ENCODE measurements at places on chromosomes 6 and 20.

- no peak for DNase-seq
Measured at GRCh38 chr6:33809594-33809993, 5.8 kb upstream of the MLN start.

DNA sequence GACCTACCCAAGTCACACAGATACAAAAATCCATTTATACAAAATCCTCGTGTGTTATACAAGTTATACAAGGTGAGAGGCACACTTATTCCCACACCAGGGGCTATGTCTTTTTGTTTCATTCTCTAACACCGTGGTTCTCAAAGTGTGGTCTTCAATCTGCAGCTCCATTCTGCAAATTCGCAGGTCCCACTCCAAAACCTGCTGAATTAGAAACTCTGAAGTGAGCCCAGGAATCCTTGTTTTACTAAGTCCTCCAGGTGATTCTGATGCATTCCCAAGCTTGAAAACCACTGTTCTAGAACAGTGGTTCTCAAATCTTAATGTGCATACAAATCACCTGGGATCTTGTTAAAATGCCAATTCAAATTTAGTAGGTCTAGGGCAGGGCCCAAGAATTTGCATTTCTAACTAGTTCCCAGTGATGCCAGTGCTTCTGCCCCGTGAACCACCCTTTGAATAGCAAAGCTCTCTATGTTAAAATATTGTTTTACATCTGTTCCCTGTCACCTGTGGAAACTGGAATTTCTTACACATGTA, 35.1 kb downstream of the LRFN2 start:
- no peak for DNase-seq

DNA sequence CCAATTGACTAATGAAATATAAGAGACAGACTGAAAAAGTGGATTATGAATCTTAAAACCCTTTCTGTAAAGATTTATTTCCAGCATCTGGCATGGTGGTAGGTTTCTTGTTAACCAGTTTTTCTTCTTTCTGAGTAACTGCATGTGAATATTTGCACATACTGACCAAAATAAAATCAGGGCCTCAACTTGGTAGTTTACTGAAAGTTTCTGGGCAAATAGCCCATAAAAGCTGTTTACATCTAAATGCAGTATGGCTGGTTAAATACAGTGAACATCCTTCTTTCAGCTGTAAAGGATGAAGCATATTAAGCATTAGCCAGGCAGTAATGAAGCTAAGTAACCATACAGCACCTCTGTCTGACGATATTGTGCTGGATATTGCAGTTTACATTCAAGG, 83.6 kb upstream of the EYS start:
- no peak for DNase-seq

DNA sequence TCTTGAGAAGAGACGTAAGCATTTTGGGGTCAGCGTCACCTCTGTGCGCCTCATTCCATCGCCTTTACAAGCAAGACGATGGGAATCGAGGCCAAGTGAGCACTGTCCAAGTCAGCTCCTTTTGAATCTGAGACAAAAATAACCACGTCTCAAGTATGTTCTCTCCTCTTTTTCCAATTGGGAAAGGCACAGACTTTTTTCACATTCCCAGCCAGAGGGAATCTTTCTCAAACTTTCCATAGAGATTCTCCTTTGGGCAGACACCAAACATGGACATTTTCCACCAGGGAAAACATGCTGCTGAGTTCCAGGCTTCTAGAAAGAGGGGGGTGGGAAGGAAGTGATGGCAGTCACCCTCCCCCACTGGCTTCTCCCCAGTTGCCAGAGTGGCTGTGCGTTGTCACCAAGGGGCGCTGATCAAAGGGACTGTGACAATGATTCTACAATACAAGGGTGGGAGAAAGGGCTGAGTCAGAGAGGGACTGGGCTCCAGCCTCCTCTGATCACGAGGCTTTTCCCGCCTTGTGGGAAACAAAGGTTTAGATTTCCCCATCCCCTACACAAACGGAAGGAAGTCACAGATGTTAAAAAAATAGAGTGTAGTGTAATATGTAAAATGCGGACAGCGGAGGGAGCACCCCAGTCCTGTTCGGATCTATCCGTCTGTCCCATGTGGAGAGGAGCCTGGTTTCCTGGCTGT, 281.9 kb upstream of the RNF24 start:
- DNase-seq: no peak

DNA sequence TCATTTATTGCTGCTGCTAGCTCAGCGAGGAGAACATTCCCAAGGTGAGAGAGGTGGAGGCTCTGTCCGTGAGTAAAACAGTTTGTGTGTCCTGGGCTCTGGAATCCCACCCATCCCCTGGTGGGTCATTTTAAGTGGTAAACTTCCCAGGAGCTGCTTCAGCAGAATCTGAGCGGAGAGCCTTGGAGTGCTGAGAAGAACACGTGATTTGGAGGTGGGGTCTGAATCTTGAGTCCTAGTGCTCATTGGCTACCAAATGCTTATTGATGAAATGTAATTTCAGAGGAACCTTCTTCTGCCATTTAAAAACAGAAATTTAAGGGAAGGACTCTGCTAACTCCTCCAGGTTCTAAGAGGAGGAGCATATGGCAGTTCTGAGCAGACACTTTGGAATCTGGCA, 132.4 kb downstream of the CDH26 start:
- no peak for DNase-seq

GRCh38 chr6:21367649-21368154, 225.8 kb upstream of the SOX4 start:
- no peak for DNase-seq

GRCh38 chr6:45430590-45431202, 53.0 kb upstream of the SUPT3H start:
- no peak for DNase-seq

- DNase-seq: no peak
Measured at GRCh38 chr6:157438611-157439111, 57.7 kb downstream of the ZDHHC14 start.

- DNase-seq: no peak
Measured at GRCh38 chr6:136511397-136511796, 38.8 kb downstream of the MAP7 start.

- DNase-seq: no peak
Measured at GRCh38 chr6:143197377-143197776, 136.7 kb downstream of the AIG1 start.

DNA sequence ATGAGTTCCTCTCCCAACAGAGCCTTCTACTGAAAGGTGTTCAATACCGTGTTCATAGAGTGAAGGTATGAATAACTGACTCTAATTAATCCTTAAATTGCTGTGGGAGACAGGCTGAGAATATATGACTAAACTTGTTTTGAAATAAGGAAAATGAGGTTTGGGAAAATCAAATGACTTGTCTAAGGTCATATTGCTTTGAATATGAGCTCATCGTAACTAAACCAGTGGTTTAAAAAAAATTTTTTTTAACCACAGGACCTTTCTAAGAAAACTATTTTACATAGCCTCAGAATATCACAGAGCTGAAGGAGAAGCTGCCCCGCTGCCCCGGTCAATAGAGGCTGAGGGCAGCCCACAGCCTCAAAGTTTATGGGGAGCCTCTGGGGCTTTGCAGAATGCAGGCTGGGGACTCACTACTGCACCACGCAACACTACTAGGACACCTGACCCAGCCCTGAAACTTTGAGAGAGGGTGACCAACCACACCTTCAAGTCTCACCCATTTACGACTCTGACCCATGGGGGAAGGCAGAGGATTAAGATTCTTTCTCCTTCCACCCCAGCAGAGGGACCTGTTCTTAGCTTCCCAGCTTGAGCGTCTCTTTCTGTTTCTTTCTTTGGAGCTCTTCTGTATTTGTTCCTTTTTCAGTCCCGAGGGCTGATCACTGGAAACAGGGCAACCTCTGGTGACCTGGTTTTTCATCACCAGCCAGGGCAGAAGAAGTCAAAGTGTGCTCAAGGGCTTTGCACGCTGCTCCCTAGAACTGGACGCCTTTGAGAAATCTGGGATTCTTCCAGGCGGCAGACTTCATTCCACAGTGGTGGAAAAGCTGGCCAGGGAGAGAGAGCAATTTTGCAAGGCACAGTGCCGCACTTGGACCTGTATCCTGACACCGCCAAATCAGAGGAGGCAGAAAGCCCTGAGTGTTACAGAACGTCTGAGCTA, 220.2 kb downstream of the ATXN1 start:
- no peak for DNase-seq

- DNase-seq: no peak
Measured at GRCh38 chr20:48149902-48150301, 364.6 kb upstream of the SULF2 start.

- no peak for DNase-seq
Measured at GRCh38 chr6:33095681-33096080, 19.9 kb downstream of the HLA-DPB1 start.

- DNase-seq: no peak
Measured at GRCh38 chr20:23782366-23782983, 31.7 kb upstream of the CST1 start.

DNA sequence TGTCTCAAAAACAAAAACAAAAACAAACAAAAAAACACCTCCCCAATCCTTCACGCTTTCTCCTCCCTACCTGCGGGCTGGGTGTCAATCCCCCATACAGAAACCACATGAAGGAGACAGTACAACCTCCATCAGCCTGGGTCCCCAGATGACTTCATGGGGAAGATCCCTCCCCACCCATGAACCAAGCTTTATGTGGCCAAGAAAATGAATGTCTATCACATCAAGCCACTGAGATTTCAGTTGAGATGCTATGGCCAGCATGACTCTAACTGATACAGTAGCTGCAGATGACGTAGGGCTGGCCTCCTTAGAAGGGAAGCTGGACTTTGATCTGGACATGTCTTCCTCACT, 21.2 kb upstream of the BNIP5 start:
- no peak for DNase-seq

- no peak for DNase-seq
Measured at GRCh38 chr6:2578767-2579166, 172.0 kb downstream of the MYLK4 start.

DNA sequence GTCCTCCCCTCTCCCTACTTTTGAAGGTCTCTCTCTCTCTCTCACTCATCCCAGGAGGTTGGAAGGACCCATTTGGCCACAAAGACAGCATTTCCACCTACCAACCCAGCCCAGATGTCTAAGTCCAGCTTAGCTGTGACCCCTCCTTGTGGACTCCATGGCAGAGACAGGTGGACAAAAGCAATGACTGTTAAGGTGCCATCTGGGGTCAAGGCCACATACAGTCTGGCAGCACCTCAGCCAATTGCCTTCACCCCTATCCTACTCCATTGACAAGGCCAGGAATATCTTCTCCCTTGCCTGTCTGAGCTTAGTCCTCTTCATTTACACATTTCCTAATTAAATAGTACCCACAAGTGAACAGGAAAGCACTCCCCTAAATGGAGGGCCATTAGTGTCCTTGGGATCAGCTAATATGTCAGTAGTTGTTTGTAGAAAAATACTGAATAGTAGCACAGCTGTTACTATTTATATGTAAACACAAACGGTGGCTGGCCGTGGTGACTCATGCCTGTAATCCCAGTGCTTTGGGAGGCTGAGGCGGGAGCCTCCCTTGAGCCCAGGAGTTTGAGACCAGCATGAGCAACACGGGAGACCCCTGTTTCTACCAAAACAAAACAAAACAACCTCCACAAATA, 28.8 kb downstream of the GCM1 start:
- DNase-seq: no peak

DNA sequence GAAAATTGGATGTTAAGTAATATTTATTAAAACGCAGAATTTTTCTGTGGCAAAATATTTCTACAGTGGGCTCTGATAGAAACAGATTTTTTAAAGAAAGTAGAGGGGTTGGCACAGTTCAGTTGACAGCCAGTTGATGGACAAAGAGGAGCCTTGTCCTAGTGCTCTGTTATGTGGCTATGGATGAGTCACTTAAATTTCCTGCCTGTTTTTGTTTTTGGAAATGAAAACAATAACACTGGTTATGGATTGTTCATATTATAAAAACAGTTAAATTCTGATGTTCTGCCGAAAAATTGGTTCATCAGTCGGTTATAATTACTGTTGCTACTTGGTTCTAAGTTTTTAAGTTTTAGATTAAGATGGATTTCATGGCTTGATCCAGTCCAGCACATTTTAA, 42.8 kb downstream of the MYO6 start:
- DNase-seq: no peak

DNA sequence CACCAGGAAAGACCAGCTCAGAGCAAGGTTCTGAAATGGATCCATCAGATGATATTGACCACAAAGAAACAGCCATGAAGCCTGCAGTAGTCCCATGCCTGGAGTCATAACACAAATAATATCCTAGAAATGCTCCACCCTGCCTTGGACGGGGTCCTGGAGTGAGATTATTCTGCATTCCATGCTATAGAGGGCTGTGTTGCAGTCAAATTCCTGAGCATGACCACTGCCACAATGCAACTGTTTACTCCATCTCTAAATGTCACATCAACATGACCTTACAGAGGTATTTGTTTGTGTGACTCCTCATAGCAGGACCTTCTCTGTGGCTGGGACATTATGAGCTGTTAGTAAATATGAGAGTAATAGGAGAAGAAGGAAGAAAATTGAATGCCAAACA, 257.5 kb upstream of the TCF21 start:
- DNase-seq: no peak

GRCh38 chr20:50572938-50573777, 63.0 kb downstream of the PTPN1 start:
- no peak for DNase-seq

DNA sequence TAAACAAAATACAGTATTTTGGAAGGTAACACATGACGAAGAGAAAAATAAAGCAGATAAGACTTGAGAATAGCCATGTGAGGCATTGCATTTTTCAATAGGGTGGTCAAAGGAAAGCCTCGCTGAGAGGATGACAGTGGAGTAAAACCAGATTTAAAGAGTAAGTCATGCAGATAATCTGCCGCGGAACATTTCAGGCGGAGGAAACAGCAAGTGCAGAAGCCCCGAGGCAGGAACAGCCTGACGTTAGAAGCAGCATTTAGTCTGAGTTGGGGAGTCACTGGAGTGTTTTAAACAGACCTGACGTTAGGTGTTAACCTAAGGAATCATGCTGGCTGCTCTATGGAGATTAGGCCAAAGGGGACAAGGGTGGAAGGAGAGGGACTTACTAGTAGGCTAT, 65.0 kb upstream of the VSTM2L start:
- DNase-seq: no peak

GRCh38 chr20:19725814-19726525, 32.1 kb upstream of the RIN2 start:
- no peak for DNase-seq

DNA sequence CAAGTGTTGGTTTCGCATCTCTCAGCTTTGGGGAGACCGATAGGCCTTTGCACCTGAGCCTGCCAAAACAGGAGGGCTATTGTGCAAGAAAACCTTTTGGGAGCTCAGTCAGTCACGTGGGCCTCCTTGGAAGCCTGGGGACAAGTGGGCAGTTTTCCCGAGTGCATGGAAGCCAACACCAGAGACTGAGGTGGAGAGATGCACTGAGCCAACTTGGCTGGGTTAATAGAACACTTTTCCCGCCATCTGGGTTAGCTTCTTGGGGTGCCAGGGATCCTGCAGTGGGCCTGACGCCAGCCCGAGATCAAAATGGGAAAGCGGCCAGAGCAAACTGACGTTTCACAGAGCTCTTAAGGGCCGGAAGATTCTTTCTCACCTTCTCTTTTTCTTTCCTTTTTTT, 2.8 kb upstream of the OOEP start:
- no peak for DNase-seq

GRCh38 chr6:162068340-162068739, 659.2 kb downstream of the PRKN start:
- no peak for DNase-seq

GRCh38 chr6:170052991-170053821, 237.7 kb downstream of the DLL1 start:
- no peak for DNase-seq

- DNase-seq: no peak
Measured at GRCh38 chr20:64280460-64280843, 24.9 kb downstream of the PCMTD2 start.

Data from activated T-helper 1 cell treated with anti-CD3 and anti-CD28 coated beads, Interleukin-2, amount 50 U/mL, for 16 hours (primary cell).